HCT116 (cell line): ENCODE measurements at places on chromosomes 2 and 18.

GRCh38 chr2:175436076-175436475 lies 254.6 kb upstream of the ATP5MC3 start:
- no peak for DNase-seq

GRCh38 chr2:37689751-37690150 lies 18.3 kb upstream of the CDC42EP3 start:
- DNase-seq, result no peak

- DNase-seq, result no peak
Observed at GRCh38 chr2:60295636-60295962, 257.9 kb downstream of the BCL11A start.

GRCh38 chr2:36967236-36967876 lies 1.0 kb upstream of the STRN start:
- DNase-seq, result no peak

DNA sequence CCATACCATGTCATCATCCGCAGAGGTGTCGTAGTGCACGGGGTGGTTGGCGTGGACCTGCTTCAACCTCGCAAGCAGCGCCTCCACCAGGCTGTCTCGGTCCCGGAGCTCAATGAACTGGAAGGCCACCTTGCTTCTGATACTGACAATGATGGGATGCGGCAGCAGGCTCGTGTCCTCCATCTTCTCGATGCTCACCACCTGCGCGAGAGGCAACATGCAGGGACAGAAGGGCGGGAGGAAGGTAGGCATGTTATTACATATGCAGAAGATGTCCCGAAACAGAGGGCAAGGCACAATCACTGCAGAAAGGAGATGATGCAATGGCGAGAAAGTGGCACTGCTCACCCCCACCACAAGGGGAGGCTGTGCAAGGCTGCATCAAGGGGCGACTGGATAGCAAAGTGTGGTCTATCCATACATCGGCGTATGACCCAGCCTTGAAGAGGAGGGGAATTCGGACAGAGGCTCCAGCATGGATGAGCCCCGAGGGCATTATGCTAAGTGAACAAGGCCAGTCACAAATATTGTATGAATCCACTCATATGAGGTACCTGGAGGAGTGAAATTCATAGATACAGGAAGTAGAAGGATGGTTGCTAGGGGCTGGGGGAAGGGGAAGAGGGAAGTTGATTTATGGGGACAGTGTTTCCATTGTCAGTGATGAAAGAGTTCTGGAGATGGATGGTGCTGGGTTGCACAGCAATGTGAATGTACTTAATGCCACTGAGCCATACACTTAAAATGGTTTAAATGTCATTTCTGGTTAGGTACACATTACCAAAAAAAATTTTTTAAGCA lies 36.6 kb downstream of the RPL31 start:
- peak; percentile 43 for DNase-seq

GRCh38 chr2:21175895-21176646 lies 52.3 kb downstream of the TDRD15 start:
- no peak for DNase-seq

DNA sequence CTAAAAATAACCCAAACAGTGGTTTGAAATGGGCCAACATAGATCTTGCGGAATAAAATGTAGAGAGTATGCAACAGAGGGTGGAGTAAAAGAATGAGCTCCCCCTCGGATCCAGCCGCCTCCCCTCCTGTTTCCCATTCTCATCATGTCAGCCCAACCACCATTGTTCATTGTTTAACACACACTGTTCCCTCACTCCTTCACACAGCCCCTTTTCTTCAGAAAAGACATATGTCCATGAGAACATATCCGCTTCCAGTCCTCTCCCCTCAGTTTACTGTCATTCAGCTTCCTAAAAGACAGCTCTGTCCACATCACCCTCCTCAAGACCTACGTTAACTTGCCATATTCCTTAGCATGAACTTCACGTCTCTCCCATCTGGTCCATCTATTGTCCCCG lies 62.9 kb upstream of the SERTAD2 start:
- no peak for DNase-seq

DNA sequence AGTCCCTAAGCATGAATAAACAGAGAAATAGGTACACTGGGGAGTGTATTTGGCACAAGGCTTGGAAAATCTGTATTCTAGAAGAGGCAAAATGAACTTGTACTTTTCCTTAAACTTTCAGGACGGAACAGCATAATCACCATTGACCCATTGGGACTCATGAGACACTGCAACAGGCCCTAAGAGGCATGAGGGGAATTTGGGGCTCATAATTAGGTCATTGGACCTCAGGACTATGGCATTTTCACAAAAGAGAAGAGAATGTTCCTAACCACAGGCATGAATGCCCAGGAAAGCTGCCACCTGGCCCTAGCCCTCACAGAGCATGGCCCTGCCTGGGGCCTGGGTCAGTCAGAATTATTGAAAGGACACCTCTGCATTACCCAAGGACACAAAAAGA lies 67.9 kb upstream of the PIK3C3 start:
- DNase-seq, result no peak

DNA sequence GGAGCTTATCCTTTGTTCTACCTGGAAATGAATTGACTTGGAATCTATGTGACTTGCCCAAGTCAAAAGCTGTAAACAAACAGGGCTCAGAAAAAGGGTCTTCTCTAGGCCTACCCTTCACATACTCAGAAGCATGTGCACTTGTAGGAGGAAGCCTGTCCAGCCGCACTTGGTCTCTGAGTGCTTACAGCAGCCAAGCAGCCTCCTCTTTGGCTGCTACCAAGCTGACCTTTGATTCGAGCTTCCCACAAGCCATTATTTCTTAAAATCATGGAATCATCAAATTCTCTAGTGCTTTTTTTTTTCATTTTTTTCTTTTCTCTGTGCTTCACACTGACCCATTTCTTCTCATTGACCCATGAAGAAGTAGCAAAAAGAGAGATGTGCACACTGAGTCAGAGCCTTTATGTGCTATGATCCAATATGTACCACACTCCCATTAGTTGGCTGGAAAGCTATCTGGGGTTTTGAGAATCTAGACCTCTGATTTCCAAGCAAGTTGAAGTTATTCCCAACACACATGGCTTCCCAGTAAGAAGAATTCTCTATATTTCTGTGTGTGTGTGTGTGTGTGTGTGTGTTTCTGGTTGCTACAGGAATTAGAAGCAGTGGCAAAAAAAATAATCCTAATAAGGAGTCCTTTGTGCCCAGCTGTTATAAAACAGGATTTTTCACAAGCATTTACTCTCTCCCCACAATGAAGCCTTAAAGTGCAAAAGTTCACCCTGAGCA lies 550.3 kb upstream of the TNP1 start:
- DNase-seq, result no peak

- no peak for DNase-seq
Observed at GRCh38 chr2:206381881-206382280, 61.5 kb upstream of the ADAM23 start.

DNA sequence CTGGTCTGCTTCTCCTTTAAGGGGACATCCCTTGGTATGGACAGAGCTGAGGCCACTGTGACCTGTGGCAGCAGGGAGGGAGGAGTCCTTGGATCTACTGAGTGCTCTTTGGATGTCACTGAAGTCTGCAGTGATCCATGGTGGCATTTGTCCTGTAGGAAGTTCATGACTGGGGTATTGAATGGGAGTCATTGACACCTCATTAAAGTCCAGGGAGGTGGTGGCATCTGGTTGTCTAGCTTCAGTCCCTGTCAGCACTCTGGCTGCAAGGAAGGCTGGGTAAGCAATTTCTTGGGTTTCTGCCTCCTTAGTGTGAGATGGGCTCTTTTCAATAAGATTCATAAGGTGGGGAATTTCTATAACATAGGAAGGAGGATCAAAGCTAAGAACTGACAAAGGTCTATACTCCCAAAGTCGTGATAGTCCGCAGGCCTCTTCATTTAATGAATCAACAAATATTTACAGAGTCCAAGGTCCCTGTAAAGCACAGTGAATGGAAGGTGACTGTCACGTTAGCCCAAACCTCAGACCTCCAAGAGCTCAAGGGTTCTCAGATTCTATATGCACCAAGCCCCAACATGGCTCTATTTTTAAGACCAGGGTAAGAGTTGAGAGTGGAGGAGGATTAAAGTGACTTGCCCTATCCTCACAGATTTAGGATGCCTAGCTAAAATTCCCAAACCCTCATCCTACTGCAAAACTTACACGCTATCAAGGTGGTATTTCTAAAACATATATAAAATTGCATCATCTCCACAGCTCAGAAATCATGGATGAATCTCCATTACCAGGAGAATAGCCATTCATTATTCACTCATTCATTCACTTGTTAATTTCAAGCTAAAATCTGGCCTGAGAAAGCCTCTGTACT lies 40.2 kb downstream of the THNSL2 start:
- no peak for DNase-seq

GRCh38 chr18:76340410-76340809 lies 154.6 kb downstream of the ZNF516 start:
- DNase-seq, result no peak

DNA sequence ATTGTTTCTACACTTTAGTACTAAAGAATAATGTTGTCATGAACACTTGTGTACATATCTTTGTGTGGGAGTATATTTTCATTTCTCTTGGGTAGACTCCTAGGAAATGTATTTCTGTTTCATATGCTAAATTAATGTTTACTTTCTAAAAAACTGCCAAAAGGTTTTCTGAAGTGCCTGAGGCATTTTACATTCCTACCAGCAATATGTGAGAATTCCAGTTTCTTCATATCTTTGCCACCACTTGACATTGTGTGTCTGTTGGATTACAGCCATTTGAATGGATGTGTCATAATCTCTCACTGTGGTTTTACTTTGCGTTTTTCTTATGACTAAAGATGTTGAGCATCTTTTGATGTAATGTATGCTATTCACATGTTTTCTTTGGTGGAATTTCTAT lies 428.2 kb upstream of the KCNH7 start:
- no peak for DNase-seq

GRCh38 chr2:186827411-186827810 lies 21.6 kb downstream of the ZSWIM2 start:
- no peak for DNase-seq

GRCh38 chr2:219426068-219426443 lies 7.9 kb downstream of the DES start:
- no peak for DNase-seq

DNA sequence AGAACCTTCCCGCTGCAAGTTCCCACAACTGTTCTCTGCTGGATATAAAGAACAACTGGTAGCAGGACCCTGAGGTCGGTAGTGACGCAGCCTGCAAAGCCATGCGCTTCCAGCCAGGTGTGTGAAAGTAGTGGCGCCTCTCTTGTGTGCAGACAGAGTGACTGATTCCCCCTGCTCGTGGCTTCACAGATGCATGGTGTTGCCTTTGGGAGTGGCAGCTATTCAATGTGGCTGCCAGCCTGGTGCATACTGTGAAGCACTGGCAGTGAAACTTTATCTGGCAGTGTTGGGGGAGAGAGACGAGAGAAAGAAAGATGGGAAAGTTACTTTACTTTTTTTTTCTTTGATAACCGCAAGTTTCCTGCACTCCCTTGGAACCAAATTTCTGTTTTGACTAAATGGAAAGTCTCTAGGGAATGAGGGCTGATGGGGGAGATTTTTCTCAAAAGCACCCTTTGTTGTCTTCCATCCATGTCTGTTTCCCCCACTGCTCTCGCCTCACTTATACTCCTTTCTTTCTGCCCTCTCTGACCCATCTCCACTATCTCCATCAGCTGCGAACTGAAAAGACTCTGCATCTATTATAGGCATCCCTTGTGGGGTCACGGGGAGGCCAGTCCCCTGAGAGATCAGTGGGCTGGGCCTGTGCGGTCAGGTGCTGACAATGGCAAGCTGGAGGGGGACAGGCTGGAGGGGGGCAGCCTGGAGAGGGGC lies 90.0 kb upstream of the TNP1 start:
- no peak for DNase-seq

DNA sequence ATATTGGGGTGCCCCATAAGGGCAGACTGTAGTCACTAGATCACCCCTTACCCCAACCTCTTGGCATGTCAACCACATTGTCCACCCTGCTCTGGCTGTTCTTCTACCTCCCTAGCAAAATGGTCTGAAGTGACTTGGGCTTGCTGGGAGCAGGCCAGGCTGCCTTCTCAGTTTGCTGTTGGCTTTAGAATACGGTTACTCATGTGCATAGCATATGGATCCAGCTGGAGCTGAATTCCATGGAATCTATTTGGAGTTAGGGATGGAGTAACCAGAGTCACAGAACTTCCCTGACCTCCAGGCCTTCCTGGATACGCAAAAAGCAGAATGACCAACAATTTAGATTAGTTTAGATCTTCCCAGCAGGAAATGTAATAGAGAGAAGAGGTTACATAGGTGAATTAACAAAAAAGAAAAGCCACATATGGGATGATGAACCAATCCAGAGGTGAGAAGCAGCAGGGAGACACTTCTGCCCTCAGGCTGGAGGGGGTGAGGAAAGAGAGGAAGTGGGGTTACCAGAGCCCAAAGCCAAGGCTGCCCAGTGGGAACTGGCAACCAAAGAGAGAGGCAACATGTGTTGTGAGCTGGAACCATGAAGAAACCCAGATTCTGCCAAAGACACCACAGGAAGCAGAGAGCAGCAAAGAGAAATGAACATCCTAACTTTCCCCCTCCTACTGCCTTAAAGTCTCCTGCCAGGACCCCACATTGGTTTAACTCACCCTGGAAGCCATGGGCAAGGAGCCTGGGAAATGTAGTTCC lies 26.1 kb downstream of the PKDCC start:
- no peak for DNase-seq

DNA sequence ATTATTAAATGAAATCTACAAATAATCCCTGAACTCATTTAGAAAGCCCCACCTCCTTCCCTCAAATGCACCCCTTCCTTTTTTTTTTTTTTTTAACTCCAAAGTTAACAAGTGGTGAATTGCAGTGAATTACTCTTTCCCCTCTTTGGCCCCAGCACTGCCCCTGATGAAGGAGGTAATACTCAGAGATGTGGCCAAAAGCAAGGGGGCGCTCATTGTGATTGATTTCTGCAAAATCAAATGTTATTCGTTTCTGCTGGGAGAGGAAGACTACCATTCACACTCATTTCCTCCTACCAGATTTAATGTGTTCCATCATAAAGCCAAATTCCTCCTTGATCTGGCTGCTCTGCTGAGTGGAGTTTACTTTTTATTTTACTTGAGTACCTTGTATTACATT lies 259.4 kb downstream of the GPD2 start:
- DNase-seq, result no peak

- no peak for DNase-seq
Observed at GRCh38 chr18:58251416-58251815, 207.4 kb downstream of the NEDD4L start.
